ENCODE measurements at places on chromosomes 4 and X. TPM values are rescaled to one million over a fixed set of nuclear protein-coding genes. Genes with fewer than 3 reads are reported as not detected.

AKAP4 gene
- total RNA-seq, result not detected

FGB gene
- not detected for total RNA-seq

DNA sequence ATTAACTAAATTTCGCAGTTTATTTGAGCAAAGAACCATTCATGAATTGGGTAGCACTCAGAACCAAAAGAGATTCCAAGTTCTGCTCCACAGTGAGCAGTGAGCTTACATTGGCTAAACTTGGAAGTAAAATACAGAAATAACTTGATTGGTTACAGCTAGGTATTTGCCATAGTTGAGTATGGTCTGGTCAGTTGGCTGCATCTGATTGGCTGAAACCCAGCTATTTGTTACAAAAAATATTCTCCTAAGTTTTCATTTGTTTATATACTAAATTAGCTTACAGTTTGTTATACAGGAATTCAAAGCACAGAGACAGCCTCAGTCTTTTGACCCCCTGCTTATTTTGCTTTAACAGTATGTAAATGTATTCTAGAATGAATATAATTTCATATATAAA is 215.1 kb downstream of the RELL1 start:
- DNase-seq, result no peak

- DNase-seq, result no peak
Measured at GRCh38 chr4:15482842-15483241, 13.2 kb downstream of the CC2D2A start.

TMPRSS11F gene
- not detected for total RNA-seq

- DNase-seq, result peak; percentile 25
Measured at GRCh38 chrX:107565931-107566603, 62.2 kb upstream of the PRPS1 start.

FNIP2 gene
- 84.1 TPM for total RNA-seq

GRCh38 chrX:24148535-24149350 is 786 bp upstream of the ZFX start:
- peak; percentile 33 for DNase-seq

GRCh38 chrX:65488495-65488894 is 46.1 kb downstream of the LAS1L start:
- DNase-seq, result no peak

CLNK gene
- not detected for total RNA-seq

EDA2R gene
- 1.7 TPM for total RNA-seq

DNA sequence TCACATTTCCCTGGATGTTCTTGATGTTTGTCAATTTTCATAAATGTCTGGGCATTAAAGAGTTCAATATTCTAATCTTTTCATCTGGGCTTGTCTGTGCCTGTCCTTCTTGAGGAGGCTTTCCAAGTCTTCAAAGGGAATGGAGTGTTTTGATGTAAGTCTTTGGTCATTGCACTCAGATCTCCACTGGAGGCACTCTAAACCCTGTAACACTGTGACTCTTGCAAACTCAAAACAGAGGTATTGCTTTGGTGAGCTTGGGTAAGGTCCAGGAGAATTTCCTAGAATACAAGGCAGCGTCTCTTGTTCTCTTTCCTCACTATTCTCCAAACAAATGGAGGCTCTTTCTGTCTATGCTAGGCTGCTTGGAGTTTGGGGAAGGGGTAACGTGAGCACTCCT is 1118.1 kb upstream of the PABPC4L start:
- DNase-seq, result no peak

BMPR1B gene
- total RNA-seq, result 3.1 TPM

- DNase-seq, result no peak
Measured at GRCh38 chr4:2284161-2284933, 22.4 kb upstream of the MXD4 start.

GRCh38 chr4:114401483-114401882 is 197.1 kb upstream of the UGT8 start:
- no peak for DNase-seq

PABPC4L gene
- 0.49 TPM for total RNA-seq

- DNase-seq, result peak; percentile 51
Measured at GRCh38 chr4:244471-244870, 60.8 kb downstream of the ZNF732 start.

DNA sequence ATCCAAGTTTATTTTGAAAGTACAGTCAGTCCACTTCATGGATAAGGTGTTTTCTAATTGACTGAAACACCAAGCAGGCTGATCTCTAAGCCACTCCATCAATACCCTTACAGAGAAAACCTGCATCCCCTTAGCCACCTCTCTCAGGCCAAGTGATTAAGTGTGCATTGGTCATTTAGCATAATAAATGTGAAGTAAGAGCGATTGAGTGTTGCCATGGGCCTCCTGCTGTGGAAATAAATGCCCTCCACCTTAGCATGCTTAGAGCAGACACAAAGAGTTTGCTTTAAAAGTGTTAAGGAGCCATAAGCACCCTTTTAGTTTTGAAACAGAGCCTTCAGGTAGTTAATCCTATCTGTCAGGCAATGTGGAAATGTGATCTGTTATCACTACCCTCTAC is 386.5 kb downstream of the GPAT3 start:
- no peak for DNase-seq

- DNase-seq, result no peak
Measured at GRCh38 chr4:82773057-82773456, 25.5 kb downstream of the SCD5 start.

CSN1S1 gene
- not detected for total RNA-seq

DNA sequence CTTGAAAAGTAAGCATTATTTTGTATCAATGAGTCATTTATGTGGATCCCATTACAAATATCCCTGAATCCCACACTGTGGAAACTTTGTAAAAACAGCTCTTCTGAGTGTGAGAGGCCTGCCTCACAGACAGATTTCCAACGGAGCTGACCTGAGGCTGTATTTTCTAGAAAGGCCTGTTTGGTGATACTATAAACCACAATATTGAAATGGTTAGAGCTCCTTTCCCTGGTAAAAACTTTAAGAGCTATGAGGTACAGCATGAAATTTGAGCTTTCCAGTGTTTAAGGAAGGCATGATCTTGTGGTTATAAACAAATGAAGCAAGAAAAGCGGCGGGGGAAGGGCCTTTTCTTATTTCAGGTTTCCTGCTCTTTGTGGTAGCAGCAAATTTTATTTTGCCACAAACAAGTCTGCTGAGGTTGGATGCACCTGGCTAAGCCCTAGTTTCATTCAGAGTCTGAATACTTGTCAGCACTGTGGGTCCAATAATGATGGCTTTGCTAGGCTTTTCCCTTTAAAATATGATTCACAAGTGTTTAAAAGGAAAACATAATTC is 86.8 kb upstream of the ETNPPL start:
- DNase-seq, result no peak

SOD3 gene
- total RNA-seq, result 280 TPM

TMSB15A gene
- total RNA-seq, result 0.66 TPM

DNA sequence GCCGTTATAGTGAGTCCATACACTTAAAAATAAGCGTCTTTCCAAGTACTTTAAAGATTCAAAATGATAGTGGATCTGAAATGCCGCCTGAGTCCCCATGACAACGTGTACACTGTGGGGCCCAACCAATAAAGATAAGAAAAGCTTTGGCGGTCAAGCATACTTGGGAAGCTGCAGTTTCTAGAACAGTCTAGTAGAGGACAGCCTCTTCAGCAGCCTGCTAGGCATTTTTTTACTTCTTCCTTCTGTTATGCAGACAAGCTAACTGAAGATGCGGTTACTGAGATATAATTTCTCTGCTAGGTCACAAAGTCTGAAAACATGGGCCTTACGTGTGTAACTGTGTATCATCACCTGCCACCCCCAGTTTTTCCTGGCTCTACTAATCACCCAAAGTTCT is 402 bp upstream of the UPRT start:
- no peak for DNase-seq

UGT2B10 gene
- not detected for total RNA-seq

UGT2B7 gene
- not detected for total RNA-seq

DNA sequence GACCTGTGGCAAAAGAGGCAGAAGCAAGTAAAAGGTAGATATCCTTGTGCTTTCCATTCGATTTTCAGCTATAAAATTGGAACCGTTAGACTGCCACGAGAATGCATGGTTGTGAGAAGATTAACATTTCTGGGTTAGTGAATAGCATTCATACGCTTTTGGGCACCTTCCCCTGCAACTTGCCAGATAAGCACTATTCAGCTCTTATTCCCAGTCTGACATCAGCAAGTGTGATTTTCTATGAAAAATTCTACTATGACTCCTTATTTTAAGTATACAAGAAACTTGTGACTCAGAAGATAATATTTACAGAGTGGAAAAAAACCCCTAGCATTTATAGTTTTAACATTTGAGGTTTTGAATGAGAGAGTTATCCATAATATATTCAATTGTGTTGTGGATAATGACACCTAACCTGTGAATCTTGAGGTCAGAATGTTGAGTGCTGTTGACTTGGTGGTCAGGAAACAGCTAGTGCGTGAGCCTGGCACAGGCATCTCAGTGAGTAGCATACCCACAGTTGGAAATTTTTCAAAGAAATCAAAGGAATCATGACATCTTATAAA is 3.9 kb downstream of the FGB start:
- DNase-seq, result no peak

KDR gene
- 22.0 TPM for total RNA-seq

- no peak for DNase-seq
Measured at GRCh38 chr4:94131212-94131611, 76.5 kb upstream of the SMARCAD1 start.

- no peak for DNase-seq
Measured at GRCh38 chr4:138367942-138368341, 125.8 kb upstream of the SLC7A11 start.

- peak; percentile 49 for DNase-seq
Measured at GRCh38 chr4:27684610-27685011, 824.0 kb downstream of the STIM2 start.

DNA sequence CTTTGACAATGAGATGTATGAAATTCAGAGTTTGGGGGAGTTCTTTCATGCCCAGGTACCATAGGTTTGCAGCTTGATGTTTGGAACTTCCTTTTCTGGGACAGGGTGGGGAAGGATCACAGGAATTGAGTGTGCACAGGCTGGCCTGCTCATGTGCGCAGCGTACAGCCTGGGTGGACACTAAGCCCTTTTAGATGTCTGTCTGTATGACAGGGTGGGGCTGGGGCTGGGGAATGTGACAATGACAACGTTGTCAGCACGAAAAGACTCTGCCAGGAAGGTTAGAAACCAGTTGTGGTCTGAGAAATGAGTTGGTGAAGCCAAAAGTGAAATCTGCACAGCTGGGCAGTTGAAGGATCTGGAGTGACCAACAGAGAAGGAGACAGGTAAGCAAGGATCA is 47.4 kb downstream of the WWC2 start:
- DNase-seq, result no peak

DNA sequence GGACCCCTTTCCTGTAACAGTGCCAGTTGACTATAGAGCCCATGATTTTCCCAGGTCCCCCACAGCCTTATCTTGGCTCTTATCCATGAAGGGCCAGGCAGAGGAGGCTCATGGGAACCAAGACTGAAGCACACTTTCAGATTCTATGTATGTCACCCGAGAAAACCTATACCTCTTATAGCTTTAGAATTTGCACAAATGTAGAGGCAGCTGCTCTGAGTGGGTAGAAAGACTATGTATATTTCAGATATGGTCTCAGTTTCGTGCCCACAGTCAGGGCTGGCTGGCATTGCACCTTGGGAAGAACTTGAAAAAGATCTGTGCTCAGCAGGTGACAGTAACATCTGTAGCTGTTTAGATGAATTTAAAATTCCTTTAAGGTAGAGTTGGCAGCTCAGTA is 8.3 kb upstream of the LNX1 start:
- no peak for DNase-seq

- DNase-seq, result no peak
Measured at GRCh38 chr4:106355193-106355592, 13.4 kb downstream of the GIMD1 start.

PNMA3 gene
- total RNA-seq, result 0.30 TPM

DNA sequence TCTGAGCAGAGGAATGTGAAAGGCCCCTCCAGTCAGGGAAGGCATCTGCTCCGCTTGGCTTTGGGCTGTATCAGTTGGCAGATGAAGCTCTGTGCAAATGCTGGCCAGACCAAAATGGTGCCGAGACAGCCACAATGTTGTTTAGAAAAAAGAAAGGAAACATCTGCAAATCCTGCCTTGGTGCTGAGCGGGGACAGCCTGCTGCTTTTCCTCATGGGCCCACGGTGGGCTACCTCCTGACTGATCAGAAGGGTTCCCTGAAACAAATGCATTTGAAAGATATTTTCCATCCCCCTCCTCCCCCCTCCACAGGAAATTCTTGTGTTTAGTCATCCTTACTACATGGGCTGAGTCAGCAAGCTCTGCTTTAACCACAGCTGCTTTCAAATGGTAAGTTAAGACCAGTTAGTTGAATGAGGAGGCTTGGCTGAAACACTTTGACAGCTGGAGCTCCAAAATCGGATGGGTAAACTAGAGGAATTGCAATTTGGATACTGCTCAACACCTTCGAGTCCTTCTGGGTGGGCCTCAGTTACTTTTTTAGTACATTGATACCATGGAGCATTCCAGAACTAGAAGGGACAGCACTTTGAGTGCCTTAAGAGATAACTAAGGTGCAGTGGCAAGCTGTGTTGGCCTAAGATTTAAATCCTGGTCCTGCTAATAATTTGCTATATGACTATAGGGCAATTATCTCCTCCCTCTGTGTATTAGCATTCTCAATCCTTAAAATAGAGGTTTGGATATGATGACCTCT is 36.0 kb downstream of the PLAC1 start:
- DNase-seq, result no peak

DNA sequence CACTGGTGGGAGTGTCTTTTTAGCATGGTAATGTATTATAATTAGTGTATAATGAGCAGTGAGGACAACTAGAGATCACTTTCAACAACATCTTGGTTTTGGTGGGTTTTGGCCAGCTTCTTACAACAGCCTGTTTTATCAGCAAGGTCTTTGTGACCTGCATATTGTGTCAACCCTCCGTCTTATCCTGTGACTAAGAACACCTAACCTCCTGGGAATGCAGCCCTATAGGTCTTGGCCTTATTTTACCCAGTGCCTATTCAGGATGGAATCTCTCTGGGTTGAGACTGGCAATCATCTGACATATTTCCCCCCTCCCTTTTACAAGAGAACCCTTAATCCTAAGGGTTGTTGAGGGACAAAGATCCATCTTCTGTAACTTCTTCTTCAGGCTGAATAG is 21.9 kb upstream of the ADH4 start:
- DNase-seq, result no peak

GRCh38 chrX:153814591-153815315 is 15.6 kb downstream of the PDZD4 start:
- no peak for DNase-seq

DNA sequence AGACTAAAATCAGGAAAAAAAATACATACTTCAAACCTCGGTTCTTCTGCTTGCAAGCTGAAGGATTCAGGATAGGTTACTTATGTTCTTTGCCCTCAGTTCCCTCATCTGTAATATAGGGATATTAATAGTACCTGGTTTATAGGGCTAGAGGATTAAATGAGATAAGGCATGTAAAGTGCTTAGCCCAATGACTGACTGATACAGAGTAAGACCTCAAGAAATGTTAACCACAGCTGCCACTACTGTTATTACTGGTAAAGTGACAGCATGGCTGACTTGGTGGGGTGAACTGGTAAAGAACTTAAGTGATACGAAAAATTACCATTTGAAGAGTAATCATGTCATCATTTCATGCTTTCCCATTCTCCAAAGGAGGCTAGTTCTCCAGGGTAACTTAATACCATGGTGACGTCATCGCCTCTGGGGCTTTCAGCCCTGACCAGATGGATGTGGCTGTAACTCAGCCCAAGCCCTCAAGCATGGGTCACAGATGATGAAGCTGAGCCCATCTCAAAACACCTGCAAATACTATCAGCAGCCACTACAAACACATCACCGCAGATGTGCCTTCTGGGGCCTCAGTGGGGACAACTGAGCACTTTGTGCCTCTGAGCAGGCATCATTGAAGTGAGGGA is 44.5 kb upstream of the SCML1 start:
- no peak for DNase-seq

IBSP gene
- total RNA-seq, result not detected
